ENCODE measurements at places on chromosomes 3 and 15.

DNA sequence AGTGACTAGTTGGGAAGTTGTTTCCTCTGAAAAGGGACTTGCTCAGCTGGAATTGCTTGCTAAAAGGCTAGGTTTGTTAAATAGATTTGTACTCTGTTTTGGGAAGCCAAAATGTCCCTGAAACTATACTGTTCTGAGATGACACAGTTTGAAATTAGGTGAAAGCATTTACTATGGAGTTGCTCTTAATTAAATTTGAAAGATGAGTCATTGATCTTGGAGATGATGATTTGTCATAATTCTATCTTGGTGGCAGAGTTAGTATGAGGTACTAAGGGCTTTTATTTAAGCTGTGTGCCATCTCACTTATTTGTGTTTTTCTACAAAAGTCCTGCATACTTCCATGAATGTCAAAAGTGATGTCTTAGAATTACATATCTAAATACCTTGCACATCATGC is 320.9 kb downstream of the PTPRG start:
- DNase-seq, result no peak

DNA sequence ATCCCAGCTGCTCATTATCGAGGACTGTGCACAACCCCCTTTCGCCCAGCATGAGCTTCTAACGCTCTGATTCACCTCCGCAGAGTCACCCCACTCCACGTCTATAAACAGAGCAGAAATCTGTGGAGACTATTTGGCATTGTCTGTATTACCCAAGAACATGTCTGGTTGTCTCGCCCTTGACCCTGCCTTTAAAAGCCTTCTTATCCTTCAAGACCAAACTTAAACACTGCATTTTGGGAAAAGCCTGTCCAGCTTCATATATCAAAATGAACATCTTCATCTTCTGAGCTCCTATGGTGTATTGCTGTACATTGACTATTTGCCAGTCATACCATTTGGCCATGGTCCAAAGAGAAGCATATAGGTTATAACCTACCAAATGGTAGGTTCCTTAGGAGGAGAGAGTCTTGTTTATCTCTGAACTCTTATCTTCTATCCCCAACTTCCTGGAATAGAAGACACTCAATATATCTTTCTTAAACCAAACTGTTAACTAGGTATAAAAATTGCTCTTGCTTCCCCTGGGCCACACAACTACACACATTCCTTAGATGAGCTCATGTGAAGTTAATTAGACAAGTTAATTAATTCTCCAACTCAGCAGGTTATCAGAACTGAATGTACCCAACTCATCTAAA is 90.1 kb downstream of the FBN1 start:
- peak; percentile 32 for DNase-seq

GRCh38 chr3:80668600-80669294 is 900.9 kb upstream of the ROBO1 start:
- DNase-seq, result no peak

DNA sequence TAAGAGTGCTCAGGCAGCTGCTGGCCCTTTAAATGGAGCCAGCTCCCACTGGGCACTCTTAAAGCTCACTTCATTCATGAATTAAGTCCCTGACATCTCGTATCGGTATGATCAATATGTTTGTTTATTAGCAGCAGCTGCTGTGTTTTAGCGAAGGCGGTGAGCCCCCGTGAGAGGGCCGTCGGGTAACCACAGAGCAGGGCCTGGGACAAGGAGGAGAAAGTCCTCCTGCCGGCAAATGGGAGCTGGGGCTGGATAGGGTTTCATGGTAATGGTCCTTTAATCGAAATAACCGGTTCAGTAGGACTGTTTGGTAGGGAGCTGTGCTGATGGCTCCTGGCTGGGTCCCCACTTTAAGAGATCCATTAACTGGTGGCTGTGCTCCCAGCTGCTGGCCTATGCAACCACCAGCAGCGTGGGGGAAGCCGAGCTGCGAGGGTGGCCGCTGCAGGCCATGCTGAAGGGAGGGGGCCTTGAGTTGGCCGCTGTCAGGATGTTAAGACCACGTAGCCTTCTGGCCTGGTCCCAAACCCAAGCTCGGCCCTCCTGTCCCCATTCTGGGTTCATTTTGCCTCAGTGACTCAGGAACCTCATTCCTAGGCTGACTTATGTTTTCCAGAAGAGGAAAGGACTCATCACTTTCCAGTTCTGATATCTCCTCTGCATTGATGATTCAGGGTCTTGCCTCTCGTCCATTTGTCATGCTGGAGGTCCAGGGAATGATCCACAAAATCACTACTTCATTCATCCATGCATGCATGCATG is 67.6 kb upstream of the NTRK3 start:
- DNase-seq, result no peak

- no peak for DNase-seq
Observed at GRCh38 chr3:59257506-59257905, 207.7 kb upstream of the CFAP20DC start.

- no peak for DNase-seq
Observed at GRCh38 chr3:168049367-168049974, 46.3 kb downstream of the GOLIM4 start.

DNA sequence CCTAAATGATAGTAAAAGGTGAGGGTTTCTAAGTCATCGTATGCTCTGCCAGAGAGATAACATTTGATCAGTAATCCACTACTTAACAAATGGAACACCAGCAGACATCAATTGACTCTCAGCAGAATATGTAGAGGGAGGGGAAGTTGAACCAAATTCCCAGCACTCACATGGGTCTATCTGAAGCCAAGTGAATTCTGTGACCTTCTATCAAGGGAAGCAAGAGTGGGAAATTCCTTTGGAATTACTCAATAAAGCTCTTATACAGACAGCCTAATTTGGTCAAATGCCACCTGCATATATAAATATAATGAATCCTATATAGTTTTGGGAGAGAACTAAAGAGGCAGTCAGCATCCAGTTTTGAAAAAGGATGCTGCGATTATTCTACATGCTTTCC is 15.8 kb upstream of the KCNMB2 start:
- DNase-seq, result no peak

- DNase-seq, result peak; percentile 85
Observed at GRCh38 chr15:62993066-62993465, 49.5 kb upstream of the TPM1 start.

GRCh38 chr3:197491923-197492664 is 63.7 kb downstream of the BDH1 start:
- no peak for DNase-seq

- DNase-seq, result no peak
Observed at GRCh38 chr3:197713477-197713822, 23.3 kb downstream of the RUBCN start.

DNA sequence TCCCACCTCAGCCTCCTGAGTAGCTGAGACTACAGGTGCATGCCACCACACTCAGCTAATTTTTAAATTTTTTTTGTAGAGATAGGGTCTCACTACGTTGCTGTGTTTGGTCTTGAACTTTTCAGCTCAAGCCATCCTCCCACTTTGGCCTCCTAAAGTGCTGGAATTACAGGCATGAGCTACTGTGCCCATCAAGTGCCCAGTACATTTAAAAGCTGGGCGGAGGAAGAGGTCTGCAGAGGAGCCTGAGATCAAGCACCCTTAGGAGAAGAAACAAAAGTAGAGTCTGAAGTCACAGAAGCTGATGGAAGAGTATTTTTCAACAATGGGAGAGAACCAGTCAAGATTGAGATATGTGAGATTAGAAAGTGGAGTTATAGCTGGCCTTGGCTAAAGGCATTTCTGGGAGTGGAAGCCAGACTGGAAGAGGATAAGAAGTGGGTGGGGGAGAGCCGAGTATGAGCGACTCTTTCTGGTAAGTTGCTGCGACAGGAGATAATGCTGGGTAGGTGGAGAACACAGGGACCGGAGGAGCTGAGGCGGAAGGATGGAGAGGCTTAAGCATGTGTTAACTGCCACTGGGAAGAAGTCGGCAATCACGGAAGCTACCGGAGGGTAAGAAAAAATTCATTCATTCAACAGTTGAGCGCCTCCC is 782 bp upstream of the IREB2 start:
- peak; percentile 72 for DNase-seq

DNA sequence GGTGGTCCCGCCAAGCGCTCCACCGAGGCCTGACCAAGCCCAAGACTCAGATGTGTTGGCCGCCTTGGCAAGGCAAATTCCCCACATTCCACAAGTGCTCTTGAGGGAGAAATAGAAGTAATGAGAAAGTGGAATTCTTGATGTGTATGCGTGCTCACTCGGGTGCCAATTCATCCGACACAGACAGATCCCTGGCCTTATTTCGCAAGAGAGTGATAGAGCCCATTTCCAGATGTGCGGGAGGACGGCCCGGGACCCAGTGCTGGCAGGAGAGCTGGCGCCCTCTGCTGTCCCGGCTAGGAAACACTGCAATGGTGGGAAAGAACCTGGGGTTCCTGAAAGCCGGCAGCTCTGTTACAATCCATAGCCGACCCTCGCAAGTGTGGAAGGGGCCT is 76.0 kb downstream of the HMG20A start:
- peak; percentile 82 for DNase-seq

- no peak for DNase-seq
Observed at GRCh38 chr3:31546725-31547124, 14.0 kb downstream of the STT3B start.

GRCh38 chr15:25862472-25863110 is 536 bp downstream of the ATP10A start:
- DNase-seq, result peak; percentile 21

DNA sequence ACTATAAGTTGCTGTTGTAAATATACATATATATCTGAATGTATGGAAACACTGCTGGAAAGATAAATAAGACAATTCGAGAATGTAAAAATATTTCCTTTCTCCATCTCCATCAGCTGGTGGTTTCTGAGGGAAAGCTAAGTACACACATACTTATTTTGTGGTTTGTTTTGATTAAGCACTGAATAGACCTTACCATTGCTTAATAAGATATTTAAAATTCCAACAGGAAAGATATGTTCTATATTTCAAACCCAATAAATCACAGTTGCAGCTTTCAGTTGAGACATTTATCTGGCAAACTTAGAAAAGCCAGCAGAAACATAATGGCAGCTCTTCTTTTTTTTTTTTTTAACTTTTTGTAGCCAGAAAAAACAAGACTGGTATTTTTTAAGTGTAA is 160.4 kb downstream of the VGLL3 start:
- no peak for DNase-seq

- no peak for DNase-seq
Observed at GRCh38 chr3:192887701-192888100, 30.0 kb downstream of the MB21D2 start.

- DNase-seq, result no peak
Observed at GRCh38 chr3:133408961-133409360, 9.1 kb downstream of the BFSP2 start.

DNA sequence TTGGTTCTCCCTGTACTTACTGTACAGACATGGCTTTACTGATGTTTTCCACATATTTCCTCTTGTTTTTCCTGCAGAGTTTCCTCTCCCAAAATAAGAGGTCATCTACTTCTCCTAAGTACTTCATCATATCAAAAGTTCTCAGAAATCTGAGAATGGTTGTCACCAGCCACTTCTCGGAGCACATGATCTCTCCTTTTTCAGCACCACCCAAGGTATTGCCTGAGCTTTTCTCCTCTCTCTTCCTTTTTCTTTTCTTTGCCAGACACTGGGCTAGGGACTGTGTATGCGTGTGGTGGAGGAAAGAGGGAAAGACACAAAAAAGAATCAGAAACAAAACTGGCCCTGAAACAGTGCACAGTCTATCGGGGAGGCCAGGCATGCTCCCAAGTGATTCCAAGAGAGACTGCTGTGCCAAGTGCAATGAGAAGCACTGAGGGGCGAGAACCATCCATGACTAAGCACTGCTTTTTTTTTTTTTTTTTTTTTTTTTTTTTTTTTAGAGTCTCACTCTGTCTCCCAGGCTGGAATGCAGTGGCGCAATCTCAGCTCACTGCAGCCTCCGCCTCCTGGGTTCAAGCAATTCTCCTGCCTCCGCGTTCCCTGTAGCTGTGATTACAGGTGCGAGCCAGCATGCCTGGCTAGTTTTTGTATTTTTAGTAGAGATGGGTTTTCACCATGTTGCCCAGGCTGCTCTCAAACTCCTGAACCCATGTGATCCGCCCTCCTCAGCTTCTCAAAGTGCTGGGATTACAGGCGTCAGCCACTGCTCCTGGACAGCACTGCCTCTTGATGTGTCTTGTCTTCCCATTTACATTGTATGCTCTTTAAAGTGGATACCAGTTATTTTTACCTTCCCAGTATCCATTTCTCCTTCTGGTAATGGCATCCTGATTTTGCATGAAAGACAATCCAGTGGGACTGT is 194.0 kb upstream of the FEZF2 start:
- DNase-seq, result no peak

- DNase-seq, result no peak
Observed at GRCh38 chr3:104323226-104323625, 1043.5 kb upstream of the ALCAM start.

GRCh38 chr3:143036557-143036956 is 35.2 kb downstream of the U2SURP start:
- DNase-seq, result no peak

DNA sequence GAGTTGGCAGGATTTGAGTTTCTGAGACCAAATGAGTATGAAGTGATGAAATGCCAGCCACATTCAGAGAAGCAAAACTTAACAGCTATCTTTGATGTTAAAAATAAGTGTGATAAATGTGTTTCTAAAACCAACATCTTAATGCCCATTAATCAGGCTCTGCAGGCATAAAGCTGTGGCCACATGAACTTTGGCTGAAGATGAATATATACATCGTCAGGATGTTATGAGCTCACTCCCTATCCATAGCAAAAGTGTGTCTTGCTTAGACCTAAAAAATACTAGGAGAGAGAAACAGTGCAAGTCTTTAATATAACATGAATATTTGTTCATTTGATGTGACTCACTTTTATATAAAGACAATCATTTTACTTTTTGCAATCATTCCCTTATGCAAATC is 218.0 kb downstream of the CADM2 start:
- no peak for DNase-seq

DNA sequence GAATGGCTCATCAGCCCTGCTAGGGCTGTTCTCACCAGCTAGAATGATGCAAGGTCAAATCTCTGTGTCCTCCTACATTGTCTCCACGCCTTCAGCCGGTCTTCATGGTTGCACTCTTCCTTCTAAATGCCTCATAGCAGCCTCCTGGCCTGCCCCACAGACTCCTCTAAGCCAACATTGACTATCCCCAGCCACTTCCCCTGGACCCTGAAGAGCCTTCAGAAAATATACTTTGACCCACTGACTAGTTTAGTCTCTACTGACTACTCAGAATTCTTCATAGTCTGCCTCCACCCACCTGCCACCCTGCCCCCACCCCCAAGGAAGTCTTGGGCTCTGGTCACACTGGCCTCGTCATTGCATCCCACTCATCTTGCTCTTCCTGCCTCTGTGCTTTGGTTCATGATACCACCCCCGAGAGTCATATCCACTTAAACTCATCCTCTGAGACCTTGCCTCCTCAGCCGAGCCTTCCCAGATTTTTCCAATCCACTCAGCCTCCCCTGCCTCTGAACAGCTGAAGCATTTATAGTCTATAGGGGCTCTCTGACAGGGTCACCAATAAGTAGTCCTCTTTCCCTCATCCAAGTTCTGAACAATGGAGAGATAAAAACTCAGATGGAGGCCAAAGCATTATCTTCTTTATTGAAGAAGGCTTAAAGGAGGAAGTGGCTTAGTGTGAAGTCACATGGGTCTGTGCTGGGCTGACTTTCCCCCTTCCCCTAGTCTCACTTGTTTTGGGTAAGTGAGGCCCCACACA is 9.5 kb upstream of the DOCK3 start:
- DNase-seq, result no peak
